ENCODE measurements at places on chromosomes 12 and 14.

DNA sequence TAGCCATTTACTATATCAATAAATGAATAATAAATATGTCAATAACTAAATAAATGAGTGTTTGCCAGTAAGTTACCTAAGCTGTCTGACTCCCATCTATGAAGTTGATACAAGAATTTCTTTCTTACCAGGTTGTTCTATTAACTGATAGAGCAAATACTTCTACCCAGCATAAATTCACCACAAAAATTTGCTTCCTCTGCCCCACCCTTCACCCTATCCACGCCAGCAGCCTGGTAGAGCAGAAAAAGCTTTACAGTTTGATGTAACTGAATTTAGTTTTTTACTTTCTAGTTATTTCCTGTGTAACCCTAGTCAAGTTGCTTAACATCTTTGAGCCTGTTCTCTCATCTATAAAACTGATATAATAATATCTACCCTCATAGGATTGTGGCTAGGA, 94.9 kb upstream of the SLC16A7 start:
- DNase-seq, result no peak

GRCh38 chr12:14613718-14614117, 46.0 kb upstream of the PLBD1 start:
- DNase-seq, result no peak

GRCh38 chr14:63438065-63438757, 105.0 kb downstream of the PPP2R5E start:
- DNase-seq, result peak; percentile 88

- DNase-seq, result no peak
These were observed 391.4 kb downstream of the FUT8 start for GRCh38 chr14:65803885-65804284.

DNA sequence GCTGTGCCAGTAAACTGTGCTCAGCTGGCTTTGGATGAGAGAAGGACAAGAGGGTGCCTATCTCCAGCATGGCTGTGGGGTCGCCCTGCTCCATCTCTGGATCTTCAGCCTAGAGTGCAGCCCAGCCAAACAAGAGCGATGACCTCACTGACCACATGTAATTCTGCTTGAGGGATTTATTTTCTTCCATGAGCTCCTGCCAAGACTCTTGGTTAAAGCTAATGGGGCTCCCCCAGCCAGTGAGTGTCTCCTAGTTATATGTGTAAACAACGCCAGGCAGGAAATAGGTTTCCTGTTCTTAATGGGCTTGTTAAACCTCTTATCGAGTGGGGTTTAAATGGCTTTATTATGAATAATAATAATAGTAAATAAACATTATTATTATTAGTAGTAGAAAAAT, 397.2 kb downstream of the NRXN3 start:
- peak; percentile 23 for DNase-seq

DNA sequence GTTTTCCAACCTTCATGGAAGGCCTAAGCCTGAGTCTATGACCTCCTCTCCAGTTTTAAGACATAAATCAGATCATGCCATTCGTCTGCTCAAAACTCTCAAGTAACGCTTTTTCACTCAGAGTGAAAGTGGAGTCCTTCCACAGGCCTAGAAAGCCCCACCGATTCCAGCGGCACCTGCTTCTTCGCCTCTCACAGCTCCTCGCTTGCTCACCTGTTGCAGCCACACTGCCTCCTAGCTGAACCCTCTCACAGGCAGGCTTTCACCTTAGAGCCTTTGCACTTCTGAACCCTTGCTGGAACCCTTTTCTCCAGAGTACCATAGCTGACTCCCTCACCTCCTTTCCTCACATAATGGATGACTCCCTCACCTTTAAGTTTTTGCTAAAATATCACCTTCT, 301.1 kb downstream of the ZFP36L1 start:
- no peak for DNase-seq

DNA sequence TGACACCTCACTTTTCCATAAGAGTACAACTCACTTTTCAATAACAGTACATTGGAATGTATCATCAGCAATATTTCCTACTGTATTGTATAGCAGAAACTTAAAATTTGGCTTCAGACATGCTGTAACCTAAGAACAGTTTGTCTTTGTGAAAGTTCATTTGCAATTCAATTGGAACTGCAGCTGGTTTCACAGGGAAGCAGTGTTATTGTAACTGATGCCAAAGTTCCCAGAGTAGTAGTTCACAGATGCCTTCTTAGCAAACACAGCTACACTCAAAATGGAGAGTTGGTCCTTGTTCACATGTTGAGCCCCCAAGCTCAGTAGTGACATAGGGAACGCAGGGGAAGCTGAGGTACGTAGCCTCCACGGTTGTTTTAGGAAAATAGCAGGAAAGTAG, 23.3 kb downstream of the PPP1R36 start:
- DNase-seq, result no peak

GRCh38 chr14:87013583-87013982, 979.4 kb downstream of the GALC start:
- DNase-seq, result peak; percentile 28

- no peak for DNase-seq
These were observed 77.9 kb upstream of the RFLNA start for GRCh38 chr12:124216966-124217365.

DNA sequence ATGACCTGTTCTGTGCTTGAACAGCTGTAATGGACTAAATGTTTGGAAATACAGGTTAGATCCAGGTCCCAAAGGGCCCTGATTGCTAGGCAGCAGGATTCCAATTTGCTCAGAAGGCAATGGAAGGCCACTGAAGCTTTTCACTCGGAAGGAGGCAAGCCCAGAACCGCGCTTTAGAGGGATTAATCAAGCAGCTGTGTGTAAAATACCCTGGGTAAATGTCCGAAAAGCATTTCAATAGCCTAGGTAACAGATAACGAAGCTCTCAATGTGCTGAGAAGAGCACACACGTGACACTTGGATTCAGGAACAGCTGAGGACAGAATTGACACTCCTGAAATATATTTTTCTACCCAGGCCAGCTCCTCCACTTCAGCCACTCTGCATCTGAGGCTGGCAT, 436.1 kb downstream of the TMEM132D start:
- no peak for DNase-seq

GRCh38 chr14:35243956-35244355, 48.2 kb upstream of the PSMA6 start:
- DNase-seq, result no peak

GRCh38 chr12:131096681-131097181, 143.0 kb downstream of the ADGRD1 start:
- DNase-seq, result no peak

DNA sequence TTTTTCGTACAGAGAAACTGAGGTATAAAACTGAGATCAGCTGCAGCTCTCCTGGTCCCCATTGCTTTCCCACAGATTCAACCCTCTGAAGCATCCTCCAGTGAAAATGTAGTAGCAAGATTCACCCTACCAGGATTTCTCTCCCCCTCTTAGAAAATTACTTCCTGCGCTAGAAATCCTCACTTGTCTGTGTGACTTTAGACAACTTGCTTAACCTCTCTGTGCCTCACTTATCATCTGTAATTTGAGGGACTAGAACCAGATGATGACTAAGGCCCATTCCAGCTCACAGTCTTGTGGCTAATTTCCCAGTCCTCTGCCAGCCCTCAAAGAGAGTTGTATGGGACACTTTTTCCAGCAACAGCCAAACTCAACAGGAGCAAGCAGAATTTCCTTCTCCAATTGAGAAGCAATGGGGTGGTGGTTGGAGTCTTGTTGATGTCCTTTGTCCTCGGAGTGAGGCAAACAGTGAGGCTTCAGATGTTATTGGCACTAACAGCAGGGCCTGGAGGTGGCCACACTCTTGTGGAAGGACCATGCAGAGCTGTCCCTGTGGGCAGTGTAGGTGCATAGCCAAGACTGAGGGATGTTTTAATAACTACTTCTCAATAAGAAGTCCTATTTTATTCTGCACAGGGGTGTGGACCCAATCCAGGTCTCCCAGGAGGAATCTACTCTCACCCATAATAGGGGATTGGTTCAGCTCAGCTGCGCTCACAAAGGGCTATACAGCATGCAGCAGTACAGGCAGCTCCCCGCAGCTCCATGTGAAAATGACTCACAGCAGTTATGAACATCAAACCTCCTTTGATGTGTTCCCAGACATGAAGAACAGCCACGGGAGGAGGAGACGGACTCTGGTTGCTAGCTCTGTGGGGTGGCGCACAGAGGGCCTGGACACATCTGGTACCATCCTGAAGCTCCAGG, 200.1 kb downstream of the DAD1 start:
- DNase-seq, result peak; percentile 47

DNA sequence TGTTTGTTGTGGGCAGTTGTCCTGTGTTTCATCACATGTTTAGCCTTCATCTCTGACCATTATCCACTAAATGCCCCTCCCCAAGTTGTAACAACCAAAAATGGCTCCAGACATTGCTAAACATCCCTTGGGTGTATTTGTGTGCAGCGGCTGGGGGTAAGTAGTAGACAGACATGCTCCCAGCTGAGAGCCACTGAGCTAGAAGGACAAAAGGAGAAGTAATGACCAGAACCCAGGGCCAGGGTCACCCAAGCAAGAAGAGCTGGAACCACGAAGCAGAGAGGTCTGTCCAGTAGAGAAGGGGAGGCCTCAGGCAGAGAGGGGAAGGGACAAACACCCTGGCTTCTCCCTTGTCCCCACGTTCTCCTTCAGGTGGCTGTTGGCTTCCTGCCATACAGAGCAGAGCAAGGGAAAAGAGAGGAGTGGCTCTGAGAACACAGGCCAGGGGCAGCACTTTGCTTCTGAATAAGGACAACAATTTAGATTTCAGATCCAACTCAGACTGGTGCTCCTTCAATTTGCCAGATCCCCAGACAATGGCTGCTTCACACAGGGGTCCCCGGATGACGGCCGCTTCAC, 55.2 kb downstream of the NDUFA12 start:
- no peak for DNase-seq

DNA sequence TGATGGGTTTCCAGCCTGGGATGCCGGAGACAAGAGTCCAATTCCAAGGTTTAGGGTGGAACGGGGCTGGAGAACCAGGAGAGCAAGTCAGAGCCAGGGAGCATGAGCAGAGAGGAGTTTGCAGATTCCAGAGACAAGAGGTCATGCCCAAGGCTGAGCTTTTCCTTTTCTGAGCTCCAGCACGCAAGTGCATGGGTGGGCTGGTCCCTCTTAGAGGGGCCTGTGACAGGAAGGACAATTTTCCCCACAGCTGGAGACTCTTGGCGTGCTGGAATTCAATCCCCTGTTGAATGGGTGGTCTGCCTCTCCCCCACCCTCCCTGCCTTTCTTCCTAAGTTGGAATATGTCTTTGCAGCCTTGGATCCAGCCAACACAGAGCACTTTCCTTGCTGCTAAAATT, 431.9 kb downstream of the BCL11B start:
- no peak for DNase-seq

DNA sequence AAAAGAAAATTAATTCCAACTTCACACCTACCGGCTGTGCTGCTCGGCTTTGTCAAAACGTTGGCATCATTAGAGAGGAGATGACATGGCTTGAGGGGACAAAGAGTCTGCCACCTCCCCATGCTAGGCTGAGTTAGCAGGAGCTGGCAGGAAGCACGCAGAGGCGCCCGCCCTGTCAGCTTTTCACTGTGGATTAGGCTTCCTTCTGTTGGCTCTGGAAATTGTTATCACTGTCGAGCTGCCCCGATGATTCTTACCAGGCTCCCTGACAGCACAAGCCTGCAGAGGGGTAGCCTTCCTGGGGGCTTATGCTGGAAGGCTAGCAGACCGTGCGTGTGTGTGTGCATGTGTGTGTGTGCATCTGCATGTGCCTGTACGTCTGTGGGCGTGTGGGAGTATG, 490.9 kb upstream of the TBX3 start:
- no peak for DNase-seq

- DNase-seq, result no peak
These were observed 207.7 kb downstream of the CACNA1C start for GRCh38 chr12:2260441-2260840.

DNA sequence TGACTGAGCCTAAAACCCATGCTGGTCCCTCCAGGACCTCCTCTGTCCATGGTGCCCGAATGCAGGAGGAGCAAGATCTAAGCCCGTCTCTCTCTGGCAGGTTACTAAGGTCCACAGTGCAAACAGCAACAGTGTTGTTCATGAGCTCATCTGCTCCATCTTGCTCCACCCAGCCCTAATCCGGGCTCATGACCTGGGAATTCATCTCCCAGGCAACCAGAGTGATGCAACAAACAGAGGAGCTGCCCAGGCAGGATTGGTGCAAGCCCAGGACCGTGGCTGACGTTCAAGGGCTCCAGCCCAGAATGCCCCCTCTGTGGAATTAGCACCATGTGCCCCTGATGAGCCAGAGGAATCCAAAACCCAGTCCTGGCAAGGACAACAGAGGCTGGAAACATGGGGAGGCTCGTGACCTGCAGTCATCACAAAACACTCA, 29.9 kb downstream of the HSPB8 start:
- peak; percentile 75 for DNase-seq

GRCh38 chr12:112261559-112261958, 120.7 kb downstream of the HECTD4 start:
- DNase-seq, result no peak

DNA sequence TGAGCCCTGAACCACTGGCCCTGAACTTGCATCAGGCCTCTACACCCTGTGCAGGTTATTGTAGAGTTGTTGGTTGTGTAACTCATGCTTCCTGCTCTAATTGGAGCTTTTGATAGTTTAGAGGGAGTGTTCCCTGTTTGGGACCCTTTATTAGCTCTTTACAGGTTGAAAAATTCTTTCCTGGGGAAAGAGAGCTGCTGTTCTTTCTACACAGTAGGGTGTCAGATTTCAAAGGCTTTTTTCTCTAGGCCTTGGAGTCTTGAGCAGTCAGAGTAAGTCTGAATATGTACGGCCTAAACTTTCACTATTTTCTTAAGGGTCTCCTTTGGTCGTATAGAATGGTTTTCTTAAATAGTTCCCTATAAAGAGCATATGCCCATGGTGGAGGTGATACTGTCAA, 60.8 kb upstream of the NEDD1 start:
- DNase-seq, result no peak

GRCh38 chr14:31854508-31855075, 222.5 kb upstream of the ARHGAP5 start:
- DNase-seq, result no peak

DNA sequence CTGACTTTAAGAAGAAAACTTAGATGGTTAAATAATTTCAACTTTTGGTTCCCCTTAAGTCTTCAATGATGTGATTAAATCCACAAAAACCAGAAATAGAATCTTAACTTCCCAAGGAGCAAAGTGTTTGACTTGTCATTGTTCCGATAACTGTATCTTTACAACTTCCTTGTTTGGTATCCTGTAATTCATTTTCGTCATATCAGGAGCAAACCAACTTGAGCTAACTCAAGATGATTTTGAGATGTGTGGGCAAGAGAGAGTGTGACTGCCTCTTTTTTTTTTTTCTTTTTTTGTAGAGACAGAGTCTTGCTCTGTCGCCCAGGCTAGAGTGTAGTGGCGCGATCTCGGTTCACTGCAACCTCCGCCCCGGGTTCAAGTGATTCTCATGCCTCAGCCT, 25.3 kb downstream of the DRAM1 start:
- DNase-seq, result no peak
